Naive thymus-derived CD8-positive, alpha-beta T cell (primary cell): ENCODE measurements at places on chromosomes 4 and X. TPM values are rescaled to one million over a fixed set of nuclear protein-coding genes. Genes with fewer than 3 reads are reported as not detected.

- H3K4me1 ChIP-seq = no peaks in the 10 kb centered on the region
- no peak overlapping the region for H3K4me3 ChIP-seq
- H3K36me3 ChIP-seq = no peaks in the 10 kb centered on the region
- H3K27ac ChIP-seq = no peak overlapping the region
These were observed 61.4 kb upstream of the CLDN34 start for GRCh38 chrX:9905721-9906120.

DNA sequence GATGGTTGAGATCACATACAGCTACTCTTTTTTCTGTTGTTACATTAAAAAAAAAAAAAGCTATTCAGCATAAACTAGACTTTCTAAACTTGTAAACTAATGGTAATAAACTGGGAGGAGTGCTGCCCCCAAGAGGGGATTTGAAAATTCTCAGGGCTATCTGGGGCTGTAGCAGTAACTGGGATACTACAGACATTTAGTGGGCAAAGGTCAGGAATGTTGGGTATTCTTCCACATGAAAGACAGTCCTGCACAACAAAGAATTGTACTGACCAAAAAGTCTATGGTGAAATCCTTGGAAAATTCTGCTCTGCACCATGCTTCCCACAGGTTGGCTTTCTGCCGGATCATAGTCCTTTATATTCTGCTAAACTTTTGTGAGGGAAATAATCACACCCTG is 232.6 kb upstream of the BOD1L1 start:
- no peaks in the 10 kb centered on the region for H3K27me3 ChIP-seq
- H3K4me3 ChIP-seq = no peak overlapping the region
- peaks cover 6% of the 10 kb centered on the region for H3K36me3 ChIP-seq
- no peak overlapping the region for H3K27ac ChIP-seq
- no peak for DNase-seq

Gene ARHGAP6
- total RNA-seq = 0.22 TPM

DNA sequence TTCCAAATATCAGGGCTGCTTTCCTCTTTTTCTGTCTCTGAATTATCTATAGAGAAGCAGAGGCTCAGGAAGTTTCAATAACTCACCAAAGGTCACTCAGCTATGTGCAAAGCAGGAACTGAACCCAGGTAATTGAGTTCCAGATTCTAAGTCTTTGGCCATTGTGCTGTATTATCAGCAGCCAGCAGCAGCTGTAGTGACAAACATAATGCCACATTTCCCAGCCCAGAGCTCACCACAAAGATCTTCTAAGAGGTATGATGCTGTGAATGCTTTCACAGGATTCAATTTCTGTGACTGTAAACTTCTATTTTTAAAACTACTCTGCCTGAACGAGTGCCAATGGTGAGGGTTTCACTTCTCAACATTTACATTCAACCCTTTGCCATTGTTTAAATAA is 56.4 kb downstream of the SPOCK3 start:
- no peaks in the 10 kb centered on the region for H3K4me1 ChIP-seq
- H3K27ac ChIP-seq = no peak overlapping the region
- no peak overlapping the region for H3K4me3 ChIP-seq
- H3K27me3 ChIP-seq = no peaks in the 10 kb centered on the region

Gene SSX1
- total RNA-seq = not detected

Gene PASD1
- total RNA-seq = not detected

- H3K4me1 ChIP-seq = no peaks in the 10 kb centered on the region
- H3K27ac ChIP-seq = no peak overlapping the region
- H3K27me3 ChIP-seq = no peaks in the 10 kb centered on the region
- H3K4me3 ChIP-seq = no peak overlapping the region
These were observed 59.8 kb downstream of the NELFA start for GRCh38 chr4:1948892-1949436.

DNA sequence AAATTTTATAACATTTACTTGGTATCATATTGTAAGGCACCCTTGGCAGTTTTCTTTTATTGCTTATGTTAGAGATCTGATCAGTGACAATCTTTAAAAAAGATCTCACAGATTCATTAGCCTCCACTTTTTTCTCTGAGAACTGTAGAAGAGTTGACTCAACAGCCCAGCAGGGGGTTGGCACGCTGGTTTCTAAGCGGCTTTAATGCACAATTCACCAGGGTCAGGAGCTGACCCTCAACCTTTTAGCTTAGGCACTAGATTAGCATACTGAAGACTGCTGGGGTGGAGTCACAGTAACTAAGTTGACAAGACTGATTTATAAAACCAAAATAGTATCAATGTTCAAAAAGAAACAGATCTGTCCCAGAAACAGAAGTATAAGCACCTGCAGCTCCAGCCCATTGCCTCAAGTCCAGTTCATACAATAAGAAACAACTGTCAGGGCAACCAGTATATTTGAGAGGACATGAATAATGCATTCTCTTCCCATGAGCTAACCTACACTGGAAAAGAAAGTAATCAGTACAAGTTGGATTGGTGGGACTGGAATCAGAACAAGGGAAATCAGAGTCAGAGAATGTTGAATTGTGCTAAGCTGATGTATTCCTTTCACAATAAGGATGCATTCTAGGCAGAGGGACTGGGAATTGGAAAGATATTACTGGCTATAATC is 77.6 kb downstream of the PDE5A start:
- no peak overlapping the region for H3K4me3 ChIP-seq
- no peaks in the 10 kb centered on the region for H3K4me1 ChIP-seq
- no peaks in the 10 kb centered on the region for H3K27me3 ChIP-seq
- DNase-seq = no peak

Gene CT45A2
- not detected for total RNA-seq

GRCh38 chrX:49309401-49309981 is 6.0 kb downstream of the GAGE10 start:
- H3K4me3 ChIP-seq = peak overlapping the region; percentile 85
- peak; percentile 46 for DNase-seq
- no peaks in the 10 kb centered on the region for H3K36me3 ChIP-seq
- H3K27ac ChIP-seq = peak overlapping the region; percentile 98
- no peaks in the 10 kb centered on the region for H3K27me3 ChIP-seq
